ENCODE measurements at places on chromosomes 2 and 18. TPM values are rescaled to one million over a fixed set of nuclear protein-coding genes. Genes with fewer than 3 reads are reported as not detected.

MROH2A gene
- not detected for total RNA-seq

COMMD1 gene
- total RNA-seq: 34.8 TPM

MYO5B gene
- 0.83 TPM for total RNA-seq

ICA1L gene
- total RNA-seq: 14.7 TPM

MAT2A gene
- 290 TPM for total RNA-seq

TSN gene
- total RNA-seq: 69.6 TPM

HOXD9 gene
- total RNA-seq: 3.3 TPM

CFAP65 gene
- total RNA-seq: 10.0 TPM

KCNJ3 gene
- 0.43 TPM for total RNA-seq

MOGAT1 gene
- total RNA-seq: not detected

SERPINB12 gene
- total RNA-seq: not detected

MARCO gene
- 1.6 TPM for total RNA-seq

TWSG1 gene
- total RNA-seq: 37.5 TPM

MTCL1 gene
- 12.4 TPM for total RNA-seq

SLC1A4 gene
- total RNA-seq: 59.0 TPM

DCC gene
- not detected for total RNA-seq

LIMS2 gene
- 1.1 TPM for total RNA-seq

MYO1B gene
- total RNA-seq: 97.2 TPM

ELAC1 gene
- 9.6 TPM for total RNA-seq

GAD1 gene
- 18.9 TPM for total RNA-seq

MC2R gene
- not detected for total RNA-seq

ACMSD gene
- total RNA-seq: 0.47 TPM

EFEMP1 gene
- 9.6 TPM for total RNA-seq

DSC2 gene
- 0.07 TPM for total RNA-seq

REG3A gene
- not detected for total RNA-seq

CTLA4 gene
- total RNA-seq: 0.19 TPM

NOL4 gene
- total RNA-seq: 20.1 TPM

RAB27B gene
- 3.5 TPM for total RNA-seq

MIB1 gene
- total RNA-seq: 33.1 TPM

LYPD6 gene
- total RNA-seq: 2.6 TPM

LCT gene
- 0.49 TPM for total RNA-seq

SLC4A5 gene
- total RNA-seq: 2.0 TPM

IFIH1 gene
- total RNA-seq: 10.0 TPM

HOXD4 gene
- 31.3 TPM for total RNA-seq

HOXD3 gene
- 47.6 TPM for total RNA-seq

HK2 gene
- total RNA-seq: 11.3 TPM

YES1 gene
- 29.1 TPM for total RNA-seq
